Vagina (tissue), 2 donors: ENCODE measurements at places on chromosomes 11 and 22.
A peak's percentile ranks its signal among the peaks of the same experiment; 100 is the strongest.

DNA sequence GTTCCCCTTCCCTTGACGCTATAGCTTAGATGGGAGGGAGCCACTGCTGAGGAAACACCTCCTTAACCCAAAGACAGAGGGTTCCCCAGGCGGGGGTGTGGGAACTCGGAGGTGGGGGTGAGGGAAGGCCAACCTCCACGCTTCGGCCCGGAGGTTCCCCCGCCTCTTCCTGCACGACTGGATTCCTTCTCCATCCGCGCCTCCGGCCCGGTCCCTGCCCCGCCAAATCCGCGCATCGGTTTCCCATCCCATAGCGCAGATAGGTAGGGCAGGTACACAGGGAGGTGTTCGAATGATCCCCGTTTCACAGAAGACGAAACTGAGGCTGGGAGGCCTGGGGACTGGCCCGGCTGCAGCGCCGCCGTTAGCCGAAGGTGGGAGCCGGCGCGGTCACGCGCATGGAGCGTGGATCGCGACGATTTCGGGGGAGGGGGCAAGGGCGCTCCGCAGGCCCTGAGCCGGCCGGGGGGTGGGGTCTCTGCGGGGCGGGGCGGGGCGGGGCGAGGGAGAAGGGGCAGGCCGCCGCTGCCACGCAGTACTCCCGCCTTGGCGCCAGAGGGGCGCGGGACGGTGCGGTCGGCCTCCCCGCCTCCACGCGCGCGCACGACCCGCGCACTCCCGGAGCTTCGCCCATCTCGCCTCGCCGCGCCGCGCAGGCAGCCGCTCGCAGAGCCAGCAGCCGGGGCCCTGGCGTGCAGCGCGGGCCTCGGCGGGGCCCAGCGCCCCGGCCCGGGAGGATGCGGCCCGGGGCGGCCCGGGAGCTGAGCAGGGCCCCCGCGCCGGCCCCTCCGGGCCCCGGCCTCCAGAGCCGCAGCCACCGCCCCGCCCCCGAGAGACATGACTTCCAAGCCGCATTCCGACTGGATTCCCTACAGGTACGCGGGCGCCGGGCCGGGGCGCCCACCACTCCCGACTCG lies at the start of gene TUB:
Gene TUB (plus strand): TSS at position 538 of the 917 bp plus-strand sequence. CDS start 300 bp downstream, at position 838.
- H3K27me3 ChIP-seq = no peaks in the 10 kb centered on the region
- peaks cover 37% of the 10 kb centered on the region for H3K4me1 ChIP-seq
- peak within 1 kb of the TSS; percentile 60 for H3K4me3 ChIP-seq
- no peak for DNase-seq
- H3K36me3 ChIP-seq = no peaks in the 10 kb centered on the region

DNA sequence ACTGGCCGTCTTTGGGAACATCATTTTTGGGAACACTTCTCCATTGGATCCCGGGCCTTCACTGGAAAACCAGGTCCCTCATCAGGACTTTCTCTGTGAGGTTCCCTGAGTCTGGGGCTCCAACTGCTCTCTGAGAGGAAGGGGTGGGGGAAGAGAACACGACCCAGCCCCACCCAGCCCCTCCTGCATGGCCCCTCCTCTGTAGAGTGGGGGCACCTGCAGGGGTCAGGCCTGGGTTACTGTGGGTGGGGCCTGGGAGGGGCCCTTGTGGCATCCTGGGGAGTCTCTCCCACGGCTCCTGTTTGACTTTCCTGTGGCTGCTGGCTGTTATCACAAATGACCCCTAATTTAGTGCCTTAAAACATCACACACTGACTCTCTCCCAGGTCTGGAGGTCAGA lies 36.3 kb downstream of the IGLL5 start:
- H3K27me3 ChIP-seq = no peaks in the 10 kb centered on the region
- no peak overlapping the region for H3K4me3 ChIP-seq
- no peak overlapping the region for H3K27ac ChIP-seq
- H3K36me3 ChIP-seq = no peaks in the 10 kb centered on the region
- no peaks in the 10 kb centered on the region for H3K4me1 ChIP-seq

GRCh38 chr22:27764722-27765236 lies 36.8 kb downstream of the MN1 start:
- no peaks in the 10 kb centered on the region for H3K36me3 ChIP-seq
- no peak overlapping the region for H3K4me3 ChIP-seq
- no peaks in the 10 kb centered on the region for H3K27me3 ChIP-seq
- H3K4me1 ChIP-seq = no peaks in the 10 kb centered on the region
- no peak for DNase-seq

- peaks cover 32% of the 10 kb centered on the region for H3K4me1 ChIP-seq
- no peak overlapping the region for H3K4me3 ChIP-seq
- H3K27me3 ChIP-seq = no peaks in the 10 kb centered on the region
- DNase-seq = no peak
- no peak overlapping the region for H3K27ac ChIP-seq
- H3K36me3 ChIP-seq = no peaks in the 10 kb centered on the region
Measured at GRCh38 chr22:25147642-25147928, 52.1 kb upstream of the CRYBB3 start.

GRCh38 chr22:37044634-37045625 lies 6.6 kb upstream of the KCTD17 start:
- H3K36me3 ChIP-seq = no peaks in the 10 kb centered on the region
- no peak for DNase-seq
- H3K4me1 ChIP-seq = peaks cover 10% of the 10 kb centered on the region
- H3K4me3 ChIP-seq = no peak overlapping the region

DNA sequence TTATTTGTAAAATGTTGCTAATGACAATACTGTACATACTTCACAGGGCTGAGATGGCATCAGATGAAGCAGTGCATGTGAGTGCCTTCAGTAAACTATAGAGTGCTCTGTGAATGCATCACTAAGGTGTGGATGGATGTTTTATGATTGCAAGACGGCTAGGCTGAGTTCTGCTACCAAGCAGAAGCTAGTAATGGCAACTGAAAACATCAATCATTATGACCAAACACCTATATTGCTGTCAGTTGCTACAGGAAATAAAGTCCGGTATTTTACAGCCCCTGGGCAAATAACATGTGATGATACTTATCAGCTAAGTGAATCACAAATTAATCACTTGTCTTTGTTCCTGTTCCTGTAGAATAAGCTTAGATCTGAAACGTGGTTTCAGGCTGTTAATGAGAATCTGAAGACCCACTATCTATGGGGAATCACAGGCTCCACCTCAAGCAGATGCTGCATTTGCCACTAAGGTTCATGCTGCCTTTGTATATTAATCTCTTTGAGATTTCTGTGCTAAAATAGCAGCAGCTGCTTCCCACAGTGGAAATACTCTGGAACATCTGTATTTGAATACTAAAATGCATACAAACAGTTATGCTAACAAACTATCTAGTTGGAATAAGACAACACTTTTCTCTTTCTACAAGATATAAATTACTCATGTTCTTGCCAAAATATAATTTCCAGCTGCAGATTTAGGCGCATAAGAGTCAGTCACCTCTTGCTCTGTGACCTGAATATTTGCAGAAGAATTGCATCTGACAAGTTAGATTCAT lies 254.0 kb upstream of the PITPNB start:
- no peak overlapping the region for H3K27ac ChIP-seq
- no peaks in the 10 kb centered on the region for H3K4me1 ChIP-seq
- DNase-seq = no peak
- no peaks in the 10 kb centered on the region for H3K27me3 ChIP-seq

DNA sequence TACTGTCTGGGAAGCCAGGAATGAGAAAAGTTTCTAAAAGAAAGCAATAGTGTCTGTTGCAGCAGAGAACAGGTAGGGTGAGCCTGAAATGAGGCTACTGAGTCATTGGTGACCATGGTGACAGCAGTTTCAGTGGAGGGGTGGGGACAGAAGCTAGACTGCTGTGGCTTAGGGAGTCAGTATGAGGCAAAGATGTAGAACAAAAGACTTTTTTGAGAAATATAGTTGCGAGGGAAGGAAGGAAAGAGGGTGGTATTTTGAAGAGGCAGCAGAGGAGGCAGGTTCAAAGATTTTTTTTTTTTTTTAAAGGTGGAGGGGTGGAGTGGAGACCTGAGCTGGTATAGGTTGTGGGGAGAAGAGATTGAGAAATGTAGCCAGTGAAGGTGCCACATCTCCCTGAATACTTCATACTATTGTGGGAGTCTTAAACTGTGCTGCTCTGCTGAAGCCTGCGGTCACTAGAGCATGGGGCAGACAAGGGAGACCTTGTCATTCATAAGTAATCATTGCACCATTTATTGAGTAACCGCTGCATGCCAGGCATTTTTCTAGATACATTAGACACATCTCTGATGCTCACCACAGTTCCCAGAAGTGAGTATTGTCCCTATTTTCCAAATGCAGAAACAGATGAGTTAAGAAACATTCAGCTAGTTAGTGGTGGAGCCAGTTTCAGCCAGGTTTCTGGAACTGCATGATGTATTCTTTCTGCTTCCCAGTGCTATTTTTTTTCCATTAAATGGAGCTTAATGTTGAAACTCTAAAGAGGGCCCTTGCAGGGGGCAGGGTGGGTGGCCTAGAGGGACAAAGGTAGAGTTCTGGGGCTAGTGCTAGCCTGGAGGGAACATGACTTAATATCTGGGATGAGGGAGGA lies 49.9 kb downstream of the STIM1 start:
- no peak for DNase-seq
- H3K36me3 ChIP-seq = no peaks in the 10 kb centered on the region
- peak overlapping the region; percentile 20 for H3K27ac ChIP-seq
- H3K4me1 ChIP-seq = peaks cover 64% of the 10 kb centered on the region
- H3K4me3 ChIP-seq = no peak overlapping the region

GRCh38 chr11:124199702-124200101 lies 16.6 kb downstream of the OR10D3 start:
- H3K27ac ChIP-seq = no peak overlapping the region
- no peaks in the 10 kb centered on the region for H3K27me3 ChIP-seq
- no peaks in the 10 kb centered on the region for H3K4me1 ChIP-seq
- DNase-seq = no peak
- no peaks in the 10 kb centered on the region for H3K36me3 ChIP-seq

GRCh38 chr11:1546536-1547466 lies 25.3 kb downstream of the DUSP8 start:
- DNase-seq = no peak
- peak overlapping the region; percentile 48 for H3K4me3 ChIP-seq
- peak overlapping the region; percentile 33 for H3K27ac ChIP-seq
- H3K36me3 ChIP-seq = no peaks in the 10 kb centered on the region

DNA sequence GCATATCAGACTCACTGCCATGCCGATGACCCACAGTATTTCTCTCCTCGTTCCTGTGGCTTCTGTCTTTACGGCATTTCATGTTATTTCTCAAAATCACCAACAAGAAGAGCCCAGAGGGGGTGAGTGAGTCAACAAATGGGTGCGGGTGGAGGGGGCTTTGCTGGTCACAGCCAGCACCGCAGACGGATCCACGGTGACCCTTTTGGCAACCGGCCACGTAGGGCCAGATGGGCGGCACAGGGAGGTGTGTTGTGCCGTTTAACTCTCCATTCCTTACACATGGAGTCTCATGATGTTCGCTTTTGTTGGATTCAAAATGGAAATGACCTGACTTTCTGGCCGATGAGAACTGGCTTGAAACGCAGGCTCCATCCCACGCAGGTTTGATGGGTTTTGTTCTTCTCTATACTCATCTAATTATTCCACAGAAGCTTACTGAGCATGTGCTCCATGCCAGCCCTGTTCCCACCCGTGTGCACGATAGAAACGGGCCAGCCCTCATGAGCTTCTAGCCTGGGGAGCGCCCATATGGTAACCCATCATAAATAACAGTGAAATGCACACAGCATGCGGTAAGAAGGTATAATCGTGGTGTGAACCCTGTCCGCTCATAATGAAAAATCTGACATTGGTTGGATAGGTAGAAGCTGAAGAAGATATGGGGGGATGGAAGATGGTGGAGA lies 319.9 kb downstream of the BRD1 start:
- H3K4me3 ChIP-seq = no peak overlapping the region
- H3K27ac ChIP-seq = no peak overlapping the region
- no peaks in the 10 kb centered on the region for H3K27me3 ChIP-seq
- DNase-seq = peak; percentile 61

GRCh38 chr11:77151804-77152509 lies 23.9 kb downstream of the MYO7A start:
- no peaks in the 10 kb centered on the region for H3K27me3 ChIP-seq
- H3K36me3 ChIP-seq = no peaks in the 10 kb centered on the region
- H3K4me1 ChIP-seq = peaks cover 6% of the 10 kb centered on the region
- no peak overlapping the region for H3K27ac ChIP-seq

DNA sequence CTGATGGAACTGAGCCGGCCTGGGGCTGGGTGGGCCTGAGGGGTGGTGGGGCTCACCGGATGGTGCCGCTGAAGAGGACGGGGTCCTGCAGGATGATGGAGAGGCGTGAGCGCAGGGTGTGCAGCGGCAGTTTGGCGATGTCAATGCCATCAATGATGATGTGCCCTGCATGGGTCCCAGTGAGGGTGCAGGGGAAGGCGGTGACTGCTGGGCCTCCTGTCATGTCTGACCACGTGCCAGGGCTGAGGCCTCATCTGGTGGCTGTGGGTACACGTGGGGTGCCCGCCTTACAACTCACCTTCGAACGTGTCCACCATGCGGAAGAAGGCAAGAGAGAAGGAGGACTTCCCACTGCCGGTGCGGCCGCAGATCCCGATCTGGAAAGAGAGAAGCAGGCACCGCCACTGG lies 7.1 kb upstream of the KCNJ11 start:
- no peaks in the 10 kb centered on the region for H3K27me3 ChIP-seq
- no peaks in the 10 kb centered on the region for H3K4me1 ChIP-seq
- H3K27ac ChIP-seq = no peak overlapping the region
- H3K36me3 ChIP-seq = no peaks in the 10 kb centered on the region

- no peaks in the 10 kb centered on the region for H3K27me3 ChIP-seq
- DNase-seq = peak; percentile 58
- no peaks in the 10 kb centered on the region for H3K36me3 ChIP-seq
- H3K4me1 ChIP-seq = no peaks in the 10 kb centered on the region
Measured at GRCh38 chr11:118052581-118053206, 24.2 kb upstream of the TMPRSS4 start.

GRCh38 chr11:69272831-69273485 lies 21.0 kb upstream of the MYEOV start:
- H3K27ac ChIP-seq = no peak overlapping the region
- no peaks in the 10 kb centered on the region for H3K36me3 ChIP-seq
- no peak overlapping the region for H3K4me3 ChIP-seq

GRCh38 chr11:119319136-119319699 lies 2.3 kb upstream of the MCAM start:
- H3K4me3 ChIP-seq = no peak overlapping the region
- H3K27me3 ChIP-seq = no peaks in the 10 kb centered on the region
- H3K4me1 ChIP-seq = peaks cover 69% of the 10 kb centered on the region
- H3K27ac ChIP-seq = peak overlapping the region; percentile 88
- no peaks in the 10 kb centered on the region for H3K36me3 ChIP-seq

- H3K27ac ChIP-seq = no peak overlapping the region
- no peak overlapping the region for H3K4me3 ChIP-seq
- H3K36me3 ChIP-seq = no peaks in the 10 kb centered on the region
- no peaks in the 10 kb centered on the region for H3K27me3 ChIP-seq
- no peak for DNase-seq
- no peaks in the 10 kb centered on the region for H3K4me1 ChIP-seq
Measured at GRCh38 chr11:115092516-115092915, 411.7 kb downstream of the CADM1 start.

- no peaks in the 10 kb centered on the region for H3K36me3 ChIP-seq
- peaks cover 67% of the 10 kb centered on the region for H3K4me1 ChIP-seq
- no peak for DNase-seq
- H3K27ac ChIP-seq = peak overlapping the region; percentile 83
- no peak overlapping the region for H3K4me3 ChIP-seq
- no peaks in the 10 kb centered on the region for H3K27me3 ChIP-seq
Measured at GRCh38 chr22:40509401-40510134, 127.0 kb downstream of the MRTFA start.
